Stimulated activated CD8-positive, alpha-beta memory T cell treated with anti-CD3 and anti-CD28 coated beads, Interleukin-7, amount 100 ng/mL, for 1 hour (primary cell): ENCODE measurements at places on chromosomes 3 and 15.

DNA sequence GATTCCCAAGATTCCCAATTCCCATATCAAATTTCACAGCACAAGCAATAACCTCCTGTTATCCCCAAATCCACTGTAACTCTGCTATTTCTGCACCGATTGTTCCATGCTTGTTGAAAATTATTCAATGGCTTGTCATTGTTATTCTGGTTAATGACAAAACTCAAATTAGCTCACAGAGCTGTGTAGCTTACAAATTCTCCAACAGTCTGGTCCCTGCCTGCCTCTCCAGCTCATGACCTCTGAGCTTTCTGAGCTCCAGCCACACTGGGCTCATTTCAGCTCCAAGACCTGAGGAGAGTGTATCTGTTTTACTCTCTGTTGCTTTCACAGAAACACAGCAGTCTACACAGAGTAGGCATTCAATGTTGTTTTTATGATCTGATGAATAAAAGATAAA, 3.3 kb downstream of the DPPA2 start:
- no peak for DNase-seq

GRCh38 chr15:88049506-88049905, 207.0 kb downstream of the NTRK3 start:
- no peak for DNase-seq

GRCh38 chr3:169759256-169759655, 5.6 kb downstream of the TERC start:
- DNase-seq, result no peak

DNA sequence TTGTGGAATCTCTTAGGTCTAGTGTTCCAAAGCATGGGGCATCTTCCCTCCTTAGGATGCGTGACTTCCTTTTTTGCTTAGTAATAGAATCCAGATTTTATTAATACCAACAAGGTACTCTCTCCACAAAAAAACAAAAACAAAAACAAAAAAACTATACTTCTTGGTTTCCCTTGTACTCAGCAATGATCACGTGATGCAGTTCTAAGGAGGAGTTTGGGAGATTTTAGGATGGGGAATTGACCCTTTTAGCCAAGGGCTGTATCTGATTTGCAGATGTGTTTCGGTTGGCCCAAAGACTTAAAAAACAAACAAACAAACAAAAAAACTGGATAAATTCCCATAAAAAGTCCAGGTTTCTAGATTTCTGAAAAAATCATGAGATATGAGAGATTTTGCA, 12.6 kb upstream of the TMEM108 start:
- DNase-seq, result no peak

GRCh38 chr15:67091980-67092677, 26.7 kb downstream of the SMAD3 start:
- DNase-seq, result no peak

DNA sequence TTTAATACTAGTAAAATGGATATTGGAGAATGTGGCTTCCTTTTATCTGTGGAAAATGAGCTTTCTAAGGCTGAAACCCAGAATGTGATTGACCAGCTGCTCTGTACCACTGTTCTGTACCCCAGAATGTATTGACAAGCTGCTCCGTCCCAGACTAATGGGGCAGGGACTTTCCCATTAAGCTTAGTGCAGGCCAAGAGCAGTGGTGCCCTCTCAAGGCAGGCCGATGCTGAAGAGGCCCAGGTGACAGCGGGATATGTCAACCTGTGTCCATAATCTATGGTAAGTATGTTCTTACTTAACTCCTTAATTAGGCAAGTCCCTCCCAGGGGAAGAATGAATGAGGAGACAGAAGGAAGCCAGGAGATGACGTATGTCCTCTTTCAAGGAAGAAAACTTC, 31.1 kb downstream of the SGO1 start:
- no peak for DNase-seq

GRCh38 chr15:58016581-58017175, 48.8 kb downstream of the ALDH1A2 start:
- DNase-seq, result no peak

DNA sequence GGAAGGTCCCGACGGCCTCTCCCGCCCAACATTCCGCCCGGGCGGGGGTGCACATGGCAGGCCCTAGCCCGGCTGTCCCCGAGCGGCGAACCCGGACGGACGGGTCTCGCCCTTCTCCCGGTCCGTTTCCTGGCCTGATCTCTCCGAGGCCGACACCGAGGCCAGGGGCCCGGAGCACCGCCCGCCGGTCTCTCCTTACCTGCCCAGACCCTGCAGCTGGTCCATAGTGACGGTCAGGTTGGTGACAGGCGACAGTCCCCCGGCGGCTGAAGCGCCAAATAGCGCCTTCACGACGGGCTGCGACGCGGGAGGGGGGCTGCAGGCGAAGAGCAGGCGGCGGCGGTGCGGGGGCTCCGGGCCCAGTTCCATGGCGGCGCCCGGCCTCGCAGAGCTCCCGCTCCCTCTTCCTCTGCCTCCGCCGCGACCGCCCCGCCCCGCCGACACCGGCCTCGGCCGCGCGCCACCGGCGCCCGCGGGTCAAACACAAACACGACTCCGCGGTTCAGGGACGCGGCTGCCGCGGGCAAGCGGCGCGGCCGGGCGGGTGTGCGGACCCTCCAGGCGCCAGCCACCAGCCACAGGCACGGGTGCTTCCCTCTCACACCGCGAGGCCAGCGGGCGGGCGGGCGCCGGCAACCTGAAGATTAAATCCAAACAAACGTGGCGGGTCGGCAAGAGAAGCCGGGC, 495 bp downstream of the CDC25A start:
- DNase-seq, result peak; percentile 3

- DNase-seq, result no peak
Measured at GRCh38 chr3:169430707-169431404, 232.7 kb downstream of the MECOM start.

- DNase-seq, result no peak
Measured at GRCh38 chr15:41935566-41936020, 36.8 kb downstream of the EHD4 start.

- no peak for DNase-seq
Measured at GRCh38 chr3:194300936-194301335, 50.2 kb downstream of the CPN2 start.
